Stimulated activated CD4-positive, alpha-beta T cell treated with anti-CD3 and anti-CD28 coated beads, Interleukin-12 subunit alpha, Interleukin-12 subunit beta, amount 100 ng/mL, for 48 hours (primary cell): ENCODE measurements at places on chromosomes 7 and 10.

DNA sequence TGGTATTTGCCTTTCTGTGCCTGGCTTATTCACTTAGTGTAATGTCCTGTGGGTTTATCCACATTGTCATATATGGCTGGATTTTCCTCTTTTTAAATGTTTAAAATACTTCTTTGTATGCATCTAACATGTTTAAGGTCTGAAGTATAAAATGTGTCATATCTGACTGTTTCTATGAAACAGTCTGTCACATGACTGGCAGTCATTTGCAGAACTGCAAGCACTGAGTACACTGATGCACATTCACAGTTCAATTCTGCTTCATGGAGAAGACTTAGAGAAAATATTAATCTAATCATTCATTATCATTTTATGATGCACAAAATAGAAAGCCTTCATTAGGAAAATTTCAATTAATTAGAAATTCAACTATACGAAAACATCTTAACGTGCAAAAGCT lies 119.7 kb upstream of the PRSS58 start:
- DNase-seq = no peak

DNA sequence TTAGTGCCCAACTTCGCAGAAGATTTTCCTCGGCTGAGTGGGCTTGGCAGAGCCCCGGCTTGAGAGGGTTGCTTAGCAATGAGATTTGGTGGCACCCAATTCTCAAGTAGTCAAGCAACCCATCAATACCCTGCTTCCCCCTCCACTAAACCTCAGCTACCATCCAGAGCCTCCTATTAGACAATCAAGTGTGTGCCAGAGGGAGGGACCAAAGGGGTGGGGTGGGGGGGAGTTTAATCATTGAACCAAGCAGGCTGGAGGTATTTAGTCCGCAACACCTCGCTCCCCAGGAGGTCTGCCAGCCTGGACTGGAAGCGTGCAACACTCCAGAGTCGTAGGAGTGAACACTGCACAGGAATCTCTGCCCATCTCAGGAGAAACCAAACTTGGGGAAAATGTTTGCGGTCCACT lies at the start of gene HKDC1:
Gene HKDC1 (plus strand): TSS at position 292 of the 411 bp plus-strand sequence. CDS start 104 bp downstream, at position 396.
- DNase-seq = no peak

GRCh38 chr7:8068892-8069686 lies 100.5 kb downstream of the GLCCI1 start:
- no peak for DNase-seq

DNA sequence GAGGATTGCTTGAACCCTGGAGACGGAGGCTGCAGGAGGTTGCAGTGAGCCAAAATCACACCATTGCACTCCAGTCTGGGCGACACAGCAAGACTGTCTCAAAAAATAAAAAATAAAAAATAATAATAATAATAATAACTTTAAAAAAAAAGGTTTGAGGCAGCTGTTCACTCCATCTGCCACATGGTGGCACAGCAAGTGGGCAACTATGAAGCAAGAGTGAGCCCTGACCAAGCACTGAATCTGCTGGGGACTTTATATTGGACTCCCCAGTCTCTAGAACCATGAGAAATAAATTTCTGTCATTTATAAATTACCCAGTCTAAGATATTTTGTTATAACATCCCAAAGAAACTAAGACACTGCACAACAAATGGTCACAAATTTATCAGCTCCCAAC lies 14.6 kb upstream of the BRI3 start:
- no peak for DNase-seq

GRCh38 chr10:102421507-102421756 lies 796 bp downstream of the FBXL15 start:
- DNase-seq = no peak

DNA sequence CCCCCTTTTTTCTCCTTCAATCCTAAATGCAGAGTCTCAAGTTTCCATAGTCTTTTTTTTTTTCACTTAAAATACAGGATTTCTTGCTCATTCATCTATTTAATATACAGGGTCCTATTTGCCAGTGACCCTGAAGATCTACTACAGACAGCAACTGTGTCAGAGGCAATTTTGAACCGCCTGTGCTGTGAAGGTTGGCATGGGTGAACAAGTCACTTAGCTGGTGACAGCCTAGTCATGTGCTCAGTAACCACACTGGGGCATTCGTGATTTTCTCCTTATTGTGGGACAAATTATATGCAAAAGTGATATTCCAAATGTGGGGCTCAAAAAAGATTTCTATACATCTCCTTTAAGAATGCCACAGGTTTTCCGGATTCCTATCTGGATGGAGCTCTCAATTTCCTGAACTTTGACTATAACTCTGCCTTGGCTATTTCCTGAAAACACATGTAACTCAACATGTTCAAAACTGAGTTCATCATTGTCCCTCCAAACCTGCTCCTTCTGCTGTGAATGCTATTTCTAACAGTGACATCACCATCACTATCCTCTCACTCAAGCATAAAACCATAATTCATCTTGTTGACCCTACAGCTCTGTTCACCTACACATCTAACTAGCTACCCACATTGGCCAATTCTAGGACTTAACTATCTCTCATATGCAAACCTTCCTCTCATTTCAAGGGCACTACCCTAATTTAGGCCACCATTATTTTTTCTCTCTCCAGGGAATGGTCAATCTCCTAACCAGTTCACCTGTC lies 36.7 kb downstream of the CDK6 start:
- no peak for DNase-seq
